ENCODE measurements at places on chromosomes 11 and 22.

- no peak for DNase-seq
Measured at GRCh38 chr11:28877340-28877739, 769.2 kb downstream of the METTL15 start.

- peak; percentile 80 for DNase-seq
Measured at GRCh38 chr11:68003846-68004550, at the start of gene UNC93B1. UNC93B1 (minus strand) TSS chr11:68004097; CDS start chr11:68004043, 54 bp downstream.

DNA sequence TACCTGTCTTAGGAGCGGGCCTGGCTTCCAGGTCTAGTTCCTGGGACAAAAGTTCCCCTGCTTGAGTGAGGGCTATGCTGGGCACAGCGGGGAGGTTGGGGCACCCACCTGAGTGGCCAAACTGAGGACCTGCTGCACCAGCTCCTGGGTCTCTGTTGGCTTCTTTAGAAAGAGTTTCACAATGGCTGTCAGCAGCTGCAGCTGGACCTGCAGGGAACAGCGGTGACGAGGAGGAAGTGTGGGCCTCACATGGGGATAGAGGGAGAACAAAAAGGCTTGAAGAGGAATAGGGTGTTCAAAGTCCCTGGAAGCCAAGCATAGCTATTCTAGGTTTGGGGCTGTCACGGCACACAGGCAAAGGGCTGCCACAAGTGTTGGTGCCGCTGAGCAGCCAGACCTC is 26.7 kb upstream of the RASL10A start:
- no peak for DNase-seq

GRCh38 chr11:93775289-93775688 is 8.8 kb upstream of the MED17 start:
- DNase-seq: no peak

- DNase-seq: no peak
Measured at GRCh38 chr11:108501396-108501795, 3.2 kb upstream of the POGLUT3 start.

GRCh38 chr11:119567688-119568582 is 145.0 kb upstream of the THY1 start:
- no peak for DNase-seq

- no peak for DNase-seq
Measured at GRCh38 chr22:31229402-31230079, 17.4 kb downstream of the LIMK2 start.

DNA sequence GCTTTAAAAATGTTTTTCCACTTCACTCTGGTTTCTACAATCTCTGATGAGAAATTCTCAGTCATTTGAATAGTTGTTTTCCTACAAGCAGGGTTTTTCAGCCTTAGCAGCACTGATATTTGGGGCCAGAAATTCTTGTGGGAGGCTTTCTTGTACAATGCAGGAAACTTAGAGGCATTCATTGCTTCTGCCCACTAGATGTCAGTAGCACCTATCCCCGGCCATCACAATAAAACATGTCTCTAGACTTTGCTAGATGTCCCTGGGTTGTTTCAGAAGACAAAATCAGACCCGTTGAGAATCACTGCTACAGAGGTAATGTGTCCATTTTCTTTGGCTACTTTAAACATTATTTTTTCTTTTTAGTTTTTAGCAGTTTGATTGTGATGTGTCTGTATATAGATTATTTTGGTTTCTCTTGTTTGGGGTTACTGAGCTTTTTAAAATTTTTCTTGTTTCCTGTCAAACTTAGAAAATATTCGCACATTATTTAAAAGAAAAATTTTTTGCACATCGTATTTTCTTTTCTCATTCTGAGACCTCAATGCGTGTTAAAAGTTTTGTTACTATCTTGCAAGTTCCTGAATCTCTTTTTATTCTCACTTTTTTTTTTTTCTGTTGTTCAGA is 60.8 kb upstream of the CCDC179 start:
- DNase-seq: no peak

- no peak for DNase-seq
Measured at GRCh38 chr22:36756031-36756430, 19.9 kb downstream of the IFT27 start.

DNA sequence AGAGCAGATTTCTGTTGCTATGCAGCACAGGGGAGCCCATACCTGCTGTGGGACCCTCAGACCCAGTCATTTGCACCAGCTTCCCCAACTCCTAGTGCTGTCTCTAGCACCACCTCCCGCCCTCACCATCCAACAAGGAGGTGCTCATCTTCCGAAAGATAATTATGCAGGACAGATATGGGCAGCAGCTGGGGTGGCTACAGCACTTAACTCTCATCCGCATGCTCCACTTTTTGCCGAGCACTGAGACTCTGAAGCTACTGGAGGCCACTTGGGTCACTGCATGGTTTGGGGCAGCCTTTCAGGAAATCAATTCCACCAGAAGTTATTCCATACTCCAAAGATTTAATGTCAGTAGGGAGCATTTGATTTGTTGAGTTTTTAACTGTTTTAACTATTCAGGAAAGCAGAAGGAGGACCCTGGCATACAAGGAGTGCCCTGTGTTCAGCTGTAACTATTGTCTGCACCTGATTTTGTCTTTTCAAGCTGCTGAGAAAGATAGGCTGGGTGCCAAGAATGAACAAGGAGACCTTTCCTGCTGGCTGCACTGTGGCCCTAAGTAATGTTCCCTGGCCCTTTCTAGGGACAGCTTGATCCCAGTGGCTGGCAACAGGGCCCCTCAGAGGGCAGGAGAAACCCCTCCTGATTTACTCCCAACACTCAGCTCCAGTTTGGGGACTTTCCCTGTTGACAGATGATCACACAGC is 67.3 kb upstream of the CSNK2A3 start:
- no peak for DNase-seq

GRCh38 chr11:76209375-76209972 is 3.2 kb upstream of the WNT11 start:
- no peak for DNase-seq

DNA sequence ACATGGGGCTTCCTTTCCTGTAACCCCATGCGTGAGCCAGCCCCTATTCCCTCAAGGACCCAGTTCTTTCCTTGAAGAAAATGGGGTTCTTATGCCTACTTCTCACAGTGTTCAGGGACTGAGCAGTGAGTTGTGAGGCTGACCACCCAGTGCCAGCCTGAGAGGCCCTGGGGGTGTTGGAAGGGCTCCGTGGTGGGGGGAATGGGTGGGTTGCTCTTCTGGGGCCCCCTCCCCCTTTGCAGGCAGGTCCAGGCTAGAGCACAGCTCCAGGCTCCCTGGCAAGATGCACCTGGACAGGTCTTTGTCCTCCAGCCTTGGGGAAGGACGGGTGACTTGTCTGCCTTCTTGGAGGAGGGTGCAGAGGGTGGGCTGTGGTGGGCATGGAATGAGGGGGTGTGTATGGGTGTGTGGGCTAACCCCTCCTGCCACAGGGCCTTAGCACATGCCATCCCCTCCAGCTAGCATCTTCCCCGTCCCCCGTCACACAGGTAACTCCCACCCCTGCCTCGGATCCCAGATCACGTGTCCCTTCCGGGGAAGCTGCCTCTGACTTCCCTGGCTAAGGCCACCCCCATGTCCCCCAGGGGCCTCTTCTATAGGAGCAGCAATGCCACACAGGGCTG is 64.6 kb downstream of the MYEOV start:
- no peak for DNase-seq

DNA sequence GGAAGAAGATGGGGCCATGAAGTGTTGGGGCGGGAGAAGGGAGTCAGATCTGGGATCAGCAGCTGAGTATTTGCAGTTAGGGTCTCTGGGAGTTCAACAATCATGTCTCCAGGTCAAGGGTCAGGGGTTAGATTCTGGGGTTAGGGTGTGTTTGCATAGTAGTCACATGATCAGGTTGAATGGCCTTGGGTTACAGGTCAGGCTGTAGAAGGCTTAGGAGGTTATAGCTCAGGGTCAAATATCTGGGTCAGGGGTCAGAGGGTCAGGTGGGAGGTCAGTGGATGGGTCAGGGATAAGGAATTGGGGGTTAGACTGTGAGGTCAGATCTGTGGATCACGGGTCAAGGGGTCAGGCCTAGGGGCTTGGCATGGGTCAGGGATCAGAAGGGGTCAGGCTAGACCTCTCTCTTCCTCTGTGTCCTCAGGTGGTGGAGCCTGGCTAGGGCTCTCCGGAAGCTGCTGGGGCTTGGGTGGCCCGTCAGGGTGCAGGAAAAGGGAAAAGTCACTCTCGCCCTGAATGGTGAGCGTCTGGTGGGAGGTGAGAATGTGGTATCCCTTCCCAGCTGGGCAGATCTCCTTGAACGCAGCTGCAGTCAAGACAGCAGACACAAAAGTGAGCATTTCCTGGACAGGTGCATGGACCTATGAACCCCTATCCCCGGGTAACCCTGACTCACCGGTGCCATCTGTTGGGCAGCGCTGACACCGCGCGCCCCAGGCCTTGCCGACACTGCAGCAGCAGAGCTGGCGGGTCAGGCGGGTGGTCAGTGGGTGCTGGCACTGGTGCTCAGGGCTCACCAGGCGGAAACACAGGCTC is 6.4 kb downstream of the LTBP3 start:
- DNase-seq: peak; percentile 66

GRCh38 chr11:6345366-6345765 is 25.1 kb upstream of the CAVIN3 start:
- DNase-seq: no peak

DNA sequence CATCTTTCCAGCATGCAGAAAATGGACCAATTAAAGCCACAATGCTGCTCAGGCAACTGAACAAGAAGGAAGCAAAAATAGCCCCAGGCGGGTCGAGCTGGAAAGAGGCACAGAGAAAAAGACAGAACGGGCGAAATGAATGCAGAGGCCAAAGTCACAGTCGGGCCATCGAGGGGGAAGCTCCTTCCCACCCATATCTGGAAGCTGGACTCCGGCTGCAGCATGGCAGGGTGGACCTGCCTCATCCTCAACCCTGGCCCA is 58.6 kb upstream of the PRDM11 start:
- no peak for DNase-seq

DNA sequence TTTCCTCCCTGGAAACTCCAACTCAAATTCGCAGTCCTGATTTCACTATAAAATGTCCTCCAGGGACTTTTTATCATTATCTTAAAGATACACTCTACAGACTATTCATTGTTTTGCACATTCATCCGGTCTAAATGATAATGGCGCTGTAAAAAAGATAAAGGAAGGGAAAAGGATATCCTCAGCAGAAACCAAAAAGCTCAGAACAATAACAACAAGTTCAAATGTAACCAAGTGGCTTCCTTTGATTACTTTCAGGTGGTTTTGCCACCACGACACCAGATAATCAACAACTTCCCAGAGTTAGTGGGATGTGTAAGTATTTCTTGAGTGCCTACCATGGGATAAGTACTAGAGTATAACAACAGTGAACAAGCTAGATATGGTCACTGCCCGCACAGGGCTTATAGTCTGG is 26.3 kb downstream of the PRCP start:
- no peak for DNase-seq

- DNase-seq: no peak
Measured at GRCh38 chr22:17795661-17796548, 21.6 kb upstream of the BID start.

DNA sequence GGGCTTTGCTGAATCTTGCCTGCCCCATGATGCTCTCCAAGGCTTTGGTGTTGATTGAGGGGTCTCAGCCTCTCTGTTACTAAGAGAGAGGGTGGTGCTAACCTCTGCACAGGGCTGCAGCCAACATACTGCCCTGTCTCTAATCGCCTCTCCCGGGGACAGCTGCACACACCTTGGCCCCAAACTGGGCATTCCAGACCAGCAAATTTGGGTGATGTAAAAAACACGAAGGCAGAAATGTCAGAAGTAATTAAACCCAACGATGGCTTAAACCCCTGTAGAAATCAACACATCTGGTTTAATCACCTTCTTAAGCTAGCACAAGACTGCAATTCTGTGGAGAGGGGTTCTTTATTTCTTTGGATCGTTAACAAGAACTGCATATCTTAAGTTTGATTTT is 116.5 kb downstream of the FEZ1 start:
- DNase-seq: no peak

GRCh38 chr11:1758611-1759150 is 5.0 kb downstream of the CTSD start:
- DNase-seq: no peak

DNA sequence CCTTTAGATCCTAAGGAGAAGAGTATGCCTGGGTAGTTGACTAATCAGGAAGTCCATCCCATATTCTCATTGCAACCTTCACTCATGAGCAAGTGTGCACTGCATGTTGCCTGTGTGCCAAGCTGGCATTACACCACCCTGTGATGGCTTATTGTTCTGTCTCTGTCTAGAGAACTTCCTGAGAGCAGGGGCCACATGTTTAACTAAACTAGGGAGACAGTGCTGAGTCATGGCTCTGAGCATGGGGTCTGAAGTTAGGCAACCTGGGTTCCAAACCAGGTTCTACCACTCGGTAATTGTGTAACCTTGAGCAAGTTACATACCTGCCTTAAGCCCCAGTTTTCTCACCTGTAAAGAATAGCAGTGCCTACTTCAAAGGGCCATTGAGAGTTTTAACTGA is 39.6 kb downstream of the CSNK2A3 start:
- DNase-seq: no peak

GRCh38 chr11:13364388-13364787 is 86.8 kb downstream of the BMAL1 start:
- no peak for DNase-seq

DNA sequence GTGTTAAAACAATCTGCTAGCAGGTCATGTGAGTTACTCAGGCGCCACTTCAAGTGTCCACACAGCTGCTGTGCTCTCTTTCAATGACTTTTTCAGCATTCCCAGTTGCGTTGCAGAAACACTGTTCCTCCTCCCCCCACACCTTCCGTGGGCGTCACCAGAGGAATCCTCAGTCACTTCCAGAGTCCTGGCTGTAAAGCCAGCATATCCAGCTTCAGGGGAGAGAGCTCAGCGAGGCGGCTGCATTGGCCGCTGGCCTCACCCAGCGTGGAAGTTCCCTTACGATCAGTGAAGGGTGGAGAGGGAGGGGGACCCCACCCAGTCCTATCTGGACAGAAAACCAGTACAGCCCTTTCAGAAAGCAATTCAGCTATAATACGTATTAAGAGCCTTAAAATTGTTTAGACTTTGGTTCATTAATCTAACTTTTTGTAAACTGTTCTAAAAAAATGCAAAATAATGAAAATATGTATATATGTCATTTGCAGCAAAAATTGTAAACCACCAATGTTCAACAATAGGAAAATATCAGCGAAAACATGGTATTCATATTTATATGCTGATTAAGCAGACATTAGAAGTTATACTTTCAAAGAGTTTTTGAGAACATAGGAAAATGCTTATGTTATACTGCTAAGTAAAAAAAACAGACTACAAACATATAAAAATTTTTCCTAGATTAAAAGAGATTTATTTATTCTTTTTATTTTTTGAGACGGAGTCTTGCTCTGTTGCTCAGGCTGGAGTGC is 2.8 kb upstream of the ANO9 start:
- no peak for DNase-seq
